ENCODE measurements at places on chromosomes 2 and 18. TPM values are rescaled to one million over a fixed set of nuclear protein-coding genes. Genes with fewer than 3 reads are reported as not detected.

AQP4 gene
- total RNA-seq = 1.3 TPM

LTBP1 gene
- total RNA-seq = 13.9 TPM

TMEM169 gene
- total RNA-seq = 8.0 TPM

DNA sequence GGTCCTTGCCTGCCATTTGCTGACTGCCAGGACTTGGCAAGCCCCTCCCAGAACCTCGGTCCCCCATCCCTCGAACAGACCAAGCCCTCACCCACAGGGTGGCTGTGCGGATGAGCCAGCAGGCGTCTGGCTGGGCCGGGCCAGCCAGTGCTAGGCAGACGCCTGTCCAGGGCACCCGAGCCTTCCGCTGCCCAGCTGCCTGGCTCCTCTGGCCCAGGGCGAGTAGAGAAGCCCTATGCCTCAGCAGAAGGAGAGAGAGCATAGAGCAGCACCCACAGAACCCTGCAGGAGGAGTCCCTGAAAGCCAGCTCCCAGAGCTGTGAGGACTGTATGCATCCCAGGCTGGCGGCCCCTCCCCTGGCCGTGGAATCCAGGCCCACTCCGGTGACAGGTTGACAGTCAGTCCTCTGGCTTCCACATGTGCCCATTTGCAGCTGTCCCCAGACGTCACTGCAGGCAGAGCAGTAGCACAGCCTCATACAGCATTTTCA lies 62.1 kb upstream of the GLI2 start:
- no peak for DNase-seq

DNA sequence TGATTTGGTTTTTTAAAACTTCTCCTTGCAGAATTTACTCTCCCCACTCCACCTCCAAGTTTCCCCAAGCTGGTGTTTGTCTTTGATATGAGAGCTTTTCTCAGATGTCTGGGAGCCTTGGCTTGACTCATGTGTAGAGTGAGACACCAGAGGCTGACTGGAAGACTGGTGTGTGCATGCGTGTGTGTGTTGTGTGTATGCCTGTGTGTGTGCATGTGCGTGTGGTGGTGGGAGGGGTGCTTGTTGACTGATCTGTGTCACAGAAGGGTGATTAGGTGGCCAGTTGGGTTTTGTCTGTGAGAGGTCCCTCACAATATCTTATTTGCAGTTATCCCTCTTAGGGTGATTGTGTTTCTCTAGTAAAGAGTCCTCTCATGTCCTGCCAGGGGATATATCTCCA lies 50.5 kb upstream of the HPCAL1 start:
- no peak for DNase-seq

DNA sequence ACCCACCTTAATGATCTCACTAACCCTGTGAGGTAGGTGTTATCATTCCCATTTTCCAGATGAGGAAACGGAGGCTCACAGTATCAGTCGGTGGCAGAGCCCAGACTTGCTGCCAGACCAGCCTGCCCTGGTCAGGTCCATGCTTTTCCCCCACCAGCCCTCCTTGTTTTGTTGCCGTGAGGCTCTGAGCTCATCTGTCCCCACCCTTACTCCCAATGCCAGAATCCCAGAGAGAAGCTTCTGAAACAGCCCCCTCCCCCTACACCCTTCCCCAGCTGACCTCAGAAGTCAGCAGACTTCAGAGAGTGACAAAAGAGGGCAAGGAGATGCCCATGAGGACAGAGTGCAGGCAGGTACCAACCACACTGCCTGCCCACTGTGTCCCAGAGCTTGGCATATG lies 20.8 kb upstream of the TNS1 start:
- DNase-seq = no peak
